ENCODE measurements at places on chromosomes 3 and 15.
A peak's percentile ranks its signal among the peaks of the same experiment; 100 is the strongest.

DNA sequence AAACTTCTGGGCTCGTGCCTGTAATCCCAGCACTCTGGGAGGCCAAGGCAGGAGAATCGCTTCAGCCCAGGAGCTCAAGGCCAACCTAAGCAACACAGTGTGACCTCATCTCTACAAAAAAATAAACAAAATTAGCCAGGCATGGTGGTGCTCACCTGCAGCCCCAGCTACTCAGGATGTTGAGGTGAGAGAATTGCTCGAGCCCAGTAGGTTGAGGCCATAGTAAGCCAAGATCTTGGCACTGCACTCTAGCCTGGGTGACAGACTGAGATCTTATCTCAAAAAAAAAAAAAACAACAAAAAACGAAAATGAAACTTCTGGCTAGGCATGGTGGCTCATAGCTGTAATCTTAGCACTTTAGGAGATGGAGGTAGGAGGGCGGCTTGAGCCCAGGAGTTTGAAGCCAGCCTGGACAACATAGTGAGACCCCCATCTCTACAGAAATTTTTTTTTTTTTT lies 53.7 kb downstream of the PIK3CB start:
- no peak for DNase-seq

- no peak for DNase-seq
Observed at GRCh38 chr15:69308949-69309348, 10.2 kb downstream of the PAQR5 start.

GRCh38 chr15:92499731-92500530 lies 106.2 kb downstream of the ST8SIA2 start:
- DNase-seq, result no peak

GRCh38 chr15:33125894-33126537 lies 68.5 kb downstream of the FMN1 start:
- DNase-seq, result no peak

GRCh38 chr3:66534304-66534845 lies 33.6 kb upstream of the LRIG1 start:
- no peak for DNase-seq

DNA sequence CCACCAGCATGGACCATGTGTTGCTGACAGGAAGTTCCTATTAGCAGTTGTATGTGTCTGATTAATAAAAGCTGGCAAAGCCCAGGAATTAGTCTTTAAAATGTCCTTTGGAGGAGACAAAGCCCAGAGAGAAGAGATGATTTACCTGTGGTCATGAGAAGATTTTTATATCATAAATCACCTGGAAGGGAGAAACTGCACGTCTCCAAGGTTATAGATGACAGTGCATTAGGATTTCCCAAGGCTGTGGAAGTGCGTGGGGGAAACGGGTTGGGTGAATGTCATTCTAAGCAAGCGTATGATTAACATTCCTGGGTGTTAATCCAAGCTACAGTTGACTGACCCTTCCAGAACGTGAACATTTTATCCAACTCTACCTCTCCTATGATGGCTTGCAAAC lies 76.6 kb downstream of the SLC6A11 start:
- DNase-seq, result no peak

GRCh38 chr3:18127174-18127858 lies 297.8 kb downstream of the SATB1 start:
- DNase-seq, result no peak

DNA sequence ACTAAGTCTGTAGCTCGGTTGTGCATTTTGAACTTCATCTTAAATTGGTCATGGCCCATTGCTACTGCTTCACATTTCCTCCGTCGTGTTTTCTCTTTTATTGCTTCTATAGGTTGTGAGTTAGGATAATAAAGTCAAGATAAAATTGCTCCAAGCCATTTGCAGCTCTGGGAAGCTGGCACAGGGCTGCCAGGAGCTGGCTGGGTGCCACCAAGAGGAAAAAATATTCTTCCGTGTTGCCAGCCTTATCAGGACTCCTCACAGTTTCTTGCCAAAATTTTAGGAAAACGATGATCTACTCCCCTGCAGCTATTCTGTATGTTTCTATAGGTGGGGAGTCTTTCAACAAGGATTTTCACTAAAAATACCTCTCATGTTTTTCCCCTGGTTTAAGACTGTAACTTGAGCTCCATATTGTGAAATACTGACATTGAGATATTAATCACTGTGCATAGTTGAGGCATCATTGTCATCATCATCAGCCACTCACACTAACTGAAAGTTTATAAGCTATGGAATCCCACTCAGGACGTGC lies 55.4 kb upstream of the PIAS1 start:
- DNase-seq, result no peak

GRCh38 chr3:126166009-126166408 lies 14.4 kb downstream of the ALDH1L1 start:
- DNase-seq, result no peak

GRCh38 chr15:74383286-74383685 lies 15.8 kb upstream of the CYP11A1 start:
- DNase-seq, result no peak

DNA sequence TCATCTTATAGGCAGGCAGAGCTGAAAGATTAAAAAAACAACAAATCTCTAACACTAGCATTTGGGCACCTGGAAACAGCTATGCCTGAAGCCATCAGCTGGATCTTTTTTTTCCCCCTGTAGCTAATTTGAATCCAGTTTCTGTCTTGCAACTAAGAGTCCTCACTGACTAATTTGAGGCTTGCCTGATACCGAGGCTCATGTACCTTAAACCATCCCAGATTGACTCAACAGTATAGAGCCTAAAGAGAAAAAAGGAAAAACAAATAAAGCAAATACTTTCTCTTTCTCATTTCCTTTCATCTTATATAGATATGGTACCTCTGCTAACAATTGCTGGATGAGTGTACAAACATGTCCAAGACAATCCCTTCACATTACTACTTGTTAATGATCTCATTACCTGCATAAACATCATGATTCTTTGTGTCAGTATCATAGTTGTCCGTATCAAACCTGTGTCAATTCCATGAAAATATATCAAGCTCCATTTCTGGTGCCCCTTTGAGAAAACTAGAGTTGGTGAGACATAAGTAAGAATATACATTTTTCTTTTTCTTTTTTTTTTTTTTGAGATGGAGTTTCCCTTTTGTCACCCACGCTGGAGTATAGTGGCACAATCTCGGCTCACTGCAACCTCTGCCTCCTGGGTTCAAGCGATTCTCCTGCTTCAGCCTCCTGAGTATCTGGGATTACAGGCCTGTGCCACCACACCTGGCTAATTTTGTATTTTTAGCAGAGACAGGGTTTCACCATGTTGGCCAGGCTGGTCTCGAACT lies 43.1 kb downstream of the BHLHE40 start:
- no peak for DNase-seq

DNA sequence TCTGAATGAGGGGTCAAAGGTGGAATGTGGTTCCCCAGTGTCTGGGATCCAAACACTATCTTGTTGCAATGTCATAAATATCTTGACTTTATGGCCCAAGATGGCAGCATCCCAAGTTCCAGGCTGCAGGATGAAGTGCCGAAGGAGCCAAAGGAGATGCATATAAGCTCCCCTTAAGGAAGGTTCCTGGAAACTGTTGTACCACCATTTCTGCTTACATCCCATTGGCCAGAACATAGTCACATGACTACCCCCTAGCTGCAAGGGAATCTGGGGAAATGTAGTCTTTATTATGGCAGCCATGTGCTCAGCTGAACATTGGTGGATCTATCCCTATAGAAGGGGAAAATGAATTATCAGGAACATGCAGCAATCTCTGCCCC lies 54.3 kb downstream of the BDH1 start:
- no peak for DNase-seq

DNA sequence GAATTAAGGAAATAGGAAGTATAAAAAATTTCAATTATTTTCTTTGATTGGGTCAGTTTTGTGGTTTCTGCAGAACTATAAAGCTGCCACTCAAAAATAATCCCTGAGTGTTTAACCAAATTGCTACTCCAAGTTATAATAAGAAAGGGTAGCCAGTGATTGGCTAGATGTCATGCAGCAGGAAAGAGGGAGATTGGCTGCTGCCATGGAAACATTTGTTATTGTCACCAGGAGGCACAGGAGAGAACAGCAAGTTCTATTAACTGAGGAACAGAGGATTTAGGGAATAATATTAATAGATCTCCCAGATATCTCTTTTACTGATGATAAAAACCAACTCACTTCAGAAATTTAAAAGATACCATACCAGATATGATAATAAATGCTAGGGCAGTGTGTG lies 42.6 kb downstream of the CLDN1 start:
- no peak for DNase-seq

DNA sequence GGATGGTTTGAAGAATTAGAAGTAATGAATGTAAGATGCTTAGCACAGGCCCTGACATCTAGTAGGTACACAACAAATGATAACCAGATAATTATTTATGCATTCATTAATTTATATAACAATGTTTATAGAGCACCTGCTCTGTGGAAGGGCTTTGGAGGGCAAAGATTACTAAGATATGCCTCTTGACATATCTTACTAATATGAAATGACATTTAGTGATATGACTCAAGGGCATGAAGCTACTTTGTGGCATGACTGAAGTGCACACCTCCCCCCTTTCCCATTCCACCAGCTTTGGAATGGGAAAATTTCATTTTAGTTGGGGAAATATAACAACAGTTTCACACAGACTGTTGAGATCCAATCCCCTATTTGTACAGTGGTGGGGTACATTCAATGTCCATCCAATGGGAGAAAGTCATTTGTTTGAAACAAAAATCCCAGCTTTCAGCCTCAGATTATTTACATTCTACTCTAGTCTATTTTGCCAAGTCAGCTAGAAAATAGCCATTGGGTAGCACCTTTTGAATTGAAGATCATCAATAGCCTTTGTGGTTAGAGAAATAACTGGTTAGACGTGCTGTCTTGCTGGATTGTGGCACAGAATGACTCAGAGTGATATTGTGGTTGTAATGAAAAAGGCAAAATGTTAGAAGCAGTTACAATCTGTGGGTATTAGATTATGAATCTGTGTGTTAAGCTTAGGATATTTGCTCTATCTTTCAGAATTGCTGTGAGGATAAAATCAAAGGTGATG lies 72.9 kb downstream of the MOBP start:
- no peak for DNase-seq

- no peak for DNase-seq
Observed at GRCh38 chr15:69979783-69980182, 117.9 kb downstream of the TLE3 start.

GRCh38 chr3:147213633-147214032 lies 192.7 kb downstream of the ZIC4 start:
- no peak for DNase-seq

DNA sequence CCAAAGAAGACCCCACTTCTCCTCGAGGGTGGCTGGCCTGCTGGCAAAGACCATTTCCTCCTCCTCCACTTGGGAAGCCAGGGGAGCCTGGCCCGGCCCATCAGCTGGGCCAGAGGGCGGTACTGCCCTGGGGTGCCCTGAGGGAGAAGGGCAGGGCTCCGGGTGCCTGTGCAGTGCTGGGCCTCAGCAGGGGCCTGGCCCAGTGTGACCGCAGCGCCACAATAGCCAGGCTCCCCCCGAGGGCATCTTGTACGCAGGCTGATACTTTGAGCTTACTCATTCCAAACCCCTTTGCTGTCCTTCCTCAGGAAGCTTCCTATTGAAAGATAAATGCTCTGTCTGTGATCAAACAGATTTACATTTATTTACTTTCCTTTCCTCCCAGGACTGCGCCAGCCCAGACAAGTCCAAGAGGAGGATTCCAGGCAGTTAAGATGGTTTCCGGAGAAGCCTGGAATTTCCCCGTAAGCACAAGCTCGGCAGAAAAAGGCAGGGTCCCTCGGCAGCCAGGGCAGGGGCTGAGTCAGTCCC lies 240.1 kb downstream of the XXYLT1 start:
- no peak for DNase-seq

GRCh38 chr15:91973481-91973880 lies 120.0 kb downstream of the SLCO3A1 start:
- no peak for DNase-seq

GRCh38 chr3:16088496-16088895 lies 86.0 kb upstream of the GALNT15 start:
- DNase-seq, result no peak

- no peak for DNase-seq
Observed at GRCh38 chr3:81643721-81644120, 117.7 kb downstream of the GBE1 start.

- no peak for DNase-seq
Observed at GRCh38 chr3:127483902-127484591, 106.5 kb downstream of the TPRA1 start.

GRCh38 chr3:29486096-29486495 lies 205.2 kb downstream of the RBMS3 start:
- no peak for DNase-seq

GRCh38 chr3:129602730-129603560 lies 3.5 kb downstream of the PLXND1 start:
- no peak for DNase-seq

DNA sequence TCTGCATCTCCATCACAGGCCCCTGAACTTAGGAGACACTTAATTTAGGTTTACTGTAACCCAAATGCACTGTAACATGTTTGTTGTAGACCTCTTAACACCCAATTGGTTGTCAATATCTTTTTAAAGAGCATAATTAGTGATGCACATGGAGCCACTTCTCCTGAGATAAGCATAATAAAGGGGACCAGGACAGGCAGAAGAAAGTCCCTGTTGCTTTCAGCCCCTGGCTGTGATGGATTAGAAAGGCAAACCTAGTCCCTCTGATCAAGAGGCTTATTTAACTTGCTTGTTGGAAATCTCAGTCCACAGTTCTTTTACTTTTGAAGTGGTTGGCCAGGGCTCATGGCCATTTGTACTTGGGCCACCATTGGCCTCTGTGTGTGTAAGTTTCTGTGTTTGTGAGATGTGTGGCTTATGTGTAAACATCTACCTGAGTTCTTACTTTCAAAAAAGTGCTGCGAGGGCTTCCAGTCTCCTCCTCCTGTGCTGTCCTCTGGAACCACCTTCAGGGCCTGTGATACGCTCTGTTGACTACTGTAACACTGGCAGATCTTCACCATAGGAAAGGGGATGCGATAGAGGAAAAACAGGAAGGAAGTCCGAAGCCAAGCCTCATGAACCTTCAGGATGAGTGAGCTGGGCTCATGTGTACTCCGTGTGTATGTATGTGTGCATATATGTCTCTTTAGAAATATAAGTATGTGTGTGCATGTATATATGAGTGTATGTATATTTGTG lies 136.2 kb downstream of the EPHB1 start:
- DNase-seq, result no peak

DNA sequence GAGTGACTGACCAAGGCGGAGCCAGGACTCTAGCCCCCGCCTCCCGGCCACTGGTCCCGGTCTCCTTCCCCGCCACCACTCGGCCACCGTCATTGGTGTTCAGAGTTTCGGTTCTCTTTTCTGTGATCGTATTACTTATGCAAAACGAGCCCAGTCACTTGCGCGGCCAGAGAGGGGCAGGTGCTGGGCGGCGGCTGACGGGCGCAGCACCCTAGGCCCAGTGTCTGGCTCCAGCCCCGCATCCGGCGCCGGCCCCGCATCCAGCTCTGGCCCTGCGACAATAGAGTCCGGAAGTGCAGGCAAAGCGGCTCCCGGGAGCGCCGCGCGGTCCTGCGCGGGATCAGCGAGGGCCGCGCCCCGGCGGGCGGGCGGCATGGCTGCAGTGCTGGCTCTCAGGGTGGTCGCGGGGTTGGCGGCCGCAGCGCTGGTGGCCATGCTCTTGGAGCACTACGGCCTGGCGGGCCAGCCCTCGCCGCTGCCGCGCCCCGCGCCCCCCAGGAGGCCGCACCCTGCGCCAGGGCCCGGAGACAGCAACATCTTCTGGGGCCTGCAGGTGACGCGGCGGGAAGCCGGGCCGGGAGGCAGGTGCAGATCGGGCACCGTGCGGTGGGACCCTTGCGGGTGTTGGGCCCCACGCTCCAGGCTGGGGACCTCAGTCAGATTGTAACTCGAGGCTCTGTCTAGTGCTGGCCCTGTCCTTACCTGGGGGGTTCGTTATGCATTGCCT lies at the start of gene TMEM62:
TMEM62 (plus strand) TSS at position 157 of the 727 bp plus-strand sequence; CDS start at position 374, 217 bp downstream.
- DNase-seq, result peak; percentile 26
